Glutamatergic neuron (in vitro differentiated cells): ENCODE measurements at places on chromosomes 7 and 10.

GRCh38 chr10:103145860-103146466 is 47.1 kb downstream of the NT5C2 start:
- DNase-seq, result no peak

GRCh38 chr7:131781-132482 is 60.4 kb upstream of the FAM20C start:
- no peak for DNase-seq

- no peak for DNase-seq
Measured at GRCh38 chr7:53776323-53776722, 740.9 kb downstream of the POM121L12 start.

GRCh38 chr7:77995717-77996116 is 197.1 kb downstream of the PHTF2 start:
- DNase-seq, result peak; percentile 27

DNA sequence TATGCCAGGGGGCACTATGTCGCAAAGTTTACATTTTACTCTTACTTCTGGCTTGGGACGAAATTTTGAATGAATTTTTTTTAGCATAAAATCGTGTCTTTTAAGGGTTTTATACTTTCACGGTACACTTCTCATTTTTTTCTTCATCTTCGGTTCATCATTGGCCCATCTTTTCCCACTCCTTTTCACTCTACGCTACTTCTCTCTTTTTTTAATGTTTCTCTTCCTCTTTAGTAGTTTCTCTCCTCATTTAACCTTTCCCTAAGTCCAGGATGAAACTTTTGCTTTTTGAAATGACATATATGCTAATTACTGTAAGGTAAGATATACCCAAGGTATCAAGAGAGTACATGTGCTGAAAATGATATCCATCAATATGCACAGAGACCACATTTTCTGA is 39.5 kb downstream of the C7orf33 start:
- DNase-seq, result no peak

DNA sequence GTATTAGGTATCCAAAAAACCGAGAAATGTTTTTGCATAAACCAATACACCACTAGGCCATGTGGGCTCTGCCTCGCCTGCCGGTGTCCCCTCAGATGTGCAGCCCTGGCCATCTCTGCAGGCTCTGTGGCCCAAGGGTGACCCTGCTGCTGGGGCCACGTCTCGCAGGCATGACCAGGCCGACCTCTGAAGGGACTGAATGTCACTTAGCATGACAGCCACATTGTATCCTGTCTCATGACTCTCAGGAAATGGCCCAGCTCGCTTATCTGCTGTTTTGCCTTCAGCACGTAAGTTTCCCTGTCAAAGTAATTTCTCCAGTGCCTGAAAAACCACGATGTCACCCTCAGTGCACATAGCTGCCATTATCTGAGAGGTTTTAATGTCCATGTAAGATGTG is 49.5 kb upstream of the ZNF32 start:
- DNase-seq, result no peak

DNA sequence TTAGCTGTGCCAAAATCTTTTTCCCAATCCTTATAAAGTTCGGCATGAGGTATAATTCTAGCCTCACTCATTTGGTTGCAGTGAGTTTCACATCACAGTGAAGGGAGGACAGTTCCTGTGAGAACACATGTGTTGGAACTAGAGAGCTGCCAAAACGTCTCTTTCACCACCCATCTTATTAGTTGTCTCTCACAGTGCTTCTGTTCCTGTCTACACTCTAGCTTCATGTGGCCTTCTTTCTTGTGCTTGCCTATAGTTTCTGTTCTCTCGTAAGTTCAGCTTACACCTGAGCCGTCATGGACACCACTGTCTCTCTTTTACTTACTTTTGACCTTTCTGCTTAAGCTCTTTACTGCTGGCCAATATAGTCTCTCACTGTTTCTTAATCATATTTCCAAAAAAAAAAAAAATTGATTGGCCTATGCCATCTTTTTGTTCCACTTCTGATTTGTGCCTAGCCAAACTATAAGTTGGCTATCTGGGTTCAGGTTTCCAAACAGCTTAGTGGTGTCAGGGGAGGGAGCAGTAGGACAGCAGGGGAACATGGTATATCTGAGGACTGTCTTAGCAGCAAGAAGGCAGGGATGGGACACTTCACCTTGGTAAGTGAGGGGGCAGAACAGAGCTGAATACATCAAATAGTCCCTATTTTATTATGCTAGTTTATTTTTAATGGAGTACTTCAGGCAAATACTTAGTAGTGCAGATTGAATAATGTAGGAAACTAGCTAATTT is 38.0 kb downstream of the ZNRF2 start:
- DNase-seq, result no peak

- DNase-seq, result no peak
Measured at GRCh38 chr7:34043461-34044305, 138.3 kb downstream of the BMPER start.

- DNase-seq, result no peak
Measured at GRCh38 chr7:70596598-70596913, 535.4 kb upstream of the GALNT17 start.

DNA sequence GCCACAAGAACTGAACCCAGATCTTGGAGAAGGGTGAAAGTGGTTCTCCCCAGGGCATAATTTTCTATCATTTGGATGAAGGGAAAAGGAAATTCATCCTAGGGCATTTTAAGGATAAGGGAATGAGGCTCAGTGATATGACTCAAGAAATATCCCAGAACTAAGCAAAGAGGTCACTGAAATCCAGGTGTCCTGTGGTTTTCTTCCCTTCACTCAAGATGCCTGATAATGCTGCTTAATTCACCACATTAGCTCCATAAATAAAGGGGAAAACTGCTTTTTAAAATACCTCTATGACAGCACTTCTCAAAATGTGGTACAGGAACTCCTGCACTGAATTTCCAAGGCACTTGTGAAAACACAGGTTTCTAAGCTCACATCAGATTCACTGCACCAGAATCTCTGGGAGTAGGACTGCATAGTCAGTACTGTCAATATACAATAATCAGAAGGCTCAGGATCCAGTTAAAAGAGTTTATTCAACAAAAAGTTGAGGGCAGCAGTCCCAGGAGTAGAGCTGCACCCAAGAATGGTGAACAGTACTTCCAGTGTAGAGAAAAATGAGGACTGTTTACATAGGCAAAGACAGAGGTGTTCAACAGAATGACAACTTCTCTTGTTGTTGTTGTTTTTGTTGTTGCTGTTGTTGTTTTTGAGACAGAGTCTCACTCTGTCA is 2.9 kb downstream of the IFIT3 start:
- no peak for DNase-seq

DNA sequence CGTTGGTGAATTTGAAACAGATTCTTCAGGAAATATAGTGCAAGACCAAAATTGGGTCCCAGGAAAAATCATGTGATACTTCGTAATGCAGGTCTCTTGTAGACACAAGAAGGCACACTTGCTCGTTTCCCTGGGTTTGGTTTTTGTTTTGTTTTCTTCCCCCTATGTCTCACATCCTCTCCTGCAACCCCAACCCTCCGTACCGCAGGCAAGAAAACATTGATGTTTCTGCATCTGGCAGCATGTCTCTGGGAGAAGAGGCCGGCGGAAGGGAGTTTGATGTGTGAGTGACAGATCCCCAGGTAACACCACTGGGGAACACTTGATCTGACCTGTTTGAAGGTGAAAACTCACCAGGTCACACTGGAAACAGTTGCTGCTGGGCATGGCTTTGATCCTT is 718.5 kb downstream of the AUTS2 start:
- DNase-seq, result no peak

GRCh38 chr7:32036557-32036956 is 33.6 kb downstream of the PDE1C start:
- no peak for DNase-seq

DNA sequence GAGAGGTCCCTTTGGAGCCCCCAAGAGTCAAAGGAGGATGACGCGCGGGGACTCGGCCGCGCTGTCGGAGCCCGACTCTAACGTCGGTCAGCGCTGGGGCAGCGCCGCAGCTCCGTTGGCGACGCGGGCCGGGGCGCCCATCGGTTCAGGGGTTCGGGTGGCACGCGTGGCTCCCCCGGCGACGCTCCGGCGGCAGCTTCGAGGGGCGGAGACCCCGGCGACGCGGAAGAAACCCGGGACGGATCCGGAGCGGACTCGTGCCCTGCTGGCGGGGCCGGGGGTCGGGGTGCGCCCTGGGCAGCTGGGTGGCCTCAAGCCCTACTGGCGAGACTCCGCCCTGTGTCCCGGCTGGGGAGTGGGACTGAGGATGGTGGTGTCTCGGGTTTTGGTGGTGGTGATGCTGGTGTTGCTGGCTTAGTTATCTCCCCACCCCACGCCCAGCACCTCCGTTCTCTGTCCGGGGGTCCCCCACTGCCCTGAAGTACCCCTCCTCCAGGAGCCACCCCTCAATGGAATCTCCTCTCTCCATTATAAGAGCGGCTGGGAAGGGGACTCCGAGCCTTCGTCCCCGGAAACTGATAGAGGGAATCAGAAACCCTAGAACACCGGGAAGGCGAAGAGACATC is at the start of gene NAT16:
NAT16 (minus strand) TSS at position 164 of the 626 bp plus-strand sequence. CDS start 5,486 bp downstream, outside the sequence.
- peak; percentile 55 for DNase-seq

GRCh38 chr7:130868139-130868538 is 134.1 kb upstream of the KLF14 start:
- no peak for DNase-seq

- no peak for DNase-seq
Measured at GRCh38 chr7:139675127-139676125, 102.4 kb downstream of the HIPK2 start.

DNA sequence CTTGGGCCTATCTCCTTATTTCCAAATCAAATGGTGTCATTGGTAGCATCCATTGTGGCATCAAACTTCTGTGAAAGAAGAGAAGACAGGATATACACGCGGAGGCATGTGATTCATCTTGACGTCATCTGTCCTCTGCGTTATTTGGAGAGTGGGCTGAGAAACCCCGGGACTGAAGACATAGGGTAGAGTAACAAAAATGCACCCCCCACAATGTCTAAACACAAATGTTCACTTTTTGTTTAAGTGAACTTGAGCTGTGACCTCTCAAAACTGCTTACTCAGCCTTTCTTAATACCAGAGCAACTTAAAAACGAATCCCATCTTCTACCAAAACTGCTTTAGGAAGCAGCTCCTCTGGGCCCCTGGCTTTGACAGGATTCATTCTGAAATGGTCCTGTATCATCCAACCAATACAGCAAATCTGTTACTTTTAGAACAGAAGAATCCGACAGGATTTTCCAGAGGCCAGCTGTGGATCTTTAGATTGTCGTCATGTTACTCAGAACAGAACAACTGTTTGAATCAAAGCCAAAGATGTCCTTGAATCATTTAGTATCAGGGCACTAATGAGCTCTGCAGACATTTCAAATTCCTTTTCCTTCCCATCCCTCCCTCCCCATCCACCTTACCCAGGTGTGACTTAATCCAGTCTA is 438.1 kb downstream of the SUGCT start:
- DNase-seq, result no peak

- no peak for DNase-seq
Measured at GRCh38 chr7:48040944-48041652, 5.8 kb downstream of the C7orf57 start.

DNA sequence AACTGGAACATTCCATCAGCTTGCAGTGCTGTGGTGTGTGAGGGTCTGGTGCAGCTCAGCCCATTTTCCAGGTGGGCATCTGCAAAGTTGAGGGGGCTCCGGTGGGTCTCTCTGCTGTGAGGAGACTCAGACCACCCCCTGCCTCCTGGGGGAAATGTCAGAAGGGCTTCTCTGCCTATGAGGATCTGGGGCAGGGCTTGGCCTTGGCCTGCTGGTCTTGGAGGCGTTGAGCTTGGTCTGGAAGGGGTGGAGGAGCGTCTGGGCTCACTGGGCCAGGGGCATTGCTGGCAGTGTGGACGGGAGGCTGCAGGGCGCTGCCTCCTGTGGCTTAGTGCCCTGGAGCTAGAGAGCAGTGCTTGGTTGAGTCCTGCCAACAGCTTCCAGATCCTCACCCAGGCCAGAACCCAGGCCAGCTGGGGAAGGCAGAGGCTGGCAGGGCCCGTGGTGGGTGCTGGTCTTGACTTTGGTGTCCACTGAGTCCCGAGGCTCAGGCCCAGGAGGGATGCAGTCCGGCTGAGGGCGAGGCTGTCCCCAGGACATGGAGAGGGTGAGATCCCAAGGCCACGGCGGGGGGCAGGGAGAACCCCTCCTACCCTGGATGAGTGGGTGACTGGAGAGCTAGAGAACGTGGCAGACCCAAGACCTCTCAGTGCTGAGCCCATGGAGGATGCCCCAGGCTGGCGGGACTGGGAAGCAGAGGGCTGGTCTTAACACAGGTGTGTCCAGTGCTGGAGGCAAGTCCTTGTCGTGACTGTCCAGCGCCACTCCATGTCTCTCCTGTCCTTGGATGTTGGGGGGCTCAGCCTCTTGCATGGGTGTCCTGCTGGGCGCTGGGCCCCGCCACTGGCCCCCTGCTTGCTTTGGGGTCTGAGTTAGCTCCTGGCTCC is 2.8 kb downstream of the SPRN start:
- no peak for DNase-seq

DNA sequence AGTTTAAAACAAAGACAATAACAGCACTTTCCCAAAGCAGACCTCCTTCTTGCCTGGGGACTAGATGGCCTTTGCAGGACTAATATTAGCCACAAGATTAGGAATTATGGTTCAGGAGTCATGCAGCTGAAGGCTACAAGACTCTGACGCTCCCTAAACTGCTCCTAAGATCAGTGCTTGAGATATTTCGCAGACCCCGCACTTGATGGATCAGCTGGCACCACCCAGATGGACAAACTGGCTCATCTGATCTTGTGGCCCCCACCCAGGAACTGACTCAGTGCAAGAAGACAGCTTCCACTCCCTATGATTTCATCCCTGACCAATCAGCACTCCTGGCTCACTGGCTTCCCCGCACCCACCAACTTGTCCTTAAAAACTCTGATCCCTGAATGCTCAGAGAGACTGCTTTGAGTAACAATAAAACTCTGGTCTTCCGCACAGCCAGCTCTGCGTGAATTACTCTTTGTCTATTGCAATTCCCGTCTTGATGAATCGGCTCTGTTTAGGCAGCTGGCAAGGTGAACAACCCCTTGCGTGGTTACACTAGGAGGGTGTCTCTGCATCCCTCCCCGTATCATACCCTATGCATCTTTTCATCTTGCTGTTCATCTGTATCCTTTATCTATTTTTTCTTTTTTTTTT is 26.9 kb upstream of the NRBF2 start:
- DNase-seq, result no peak

DNA sequence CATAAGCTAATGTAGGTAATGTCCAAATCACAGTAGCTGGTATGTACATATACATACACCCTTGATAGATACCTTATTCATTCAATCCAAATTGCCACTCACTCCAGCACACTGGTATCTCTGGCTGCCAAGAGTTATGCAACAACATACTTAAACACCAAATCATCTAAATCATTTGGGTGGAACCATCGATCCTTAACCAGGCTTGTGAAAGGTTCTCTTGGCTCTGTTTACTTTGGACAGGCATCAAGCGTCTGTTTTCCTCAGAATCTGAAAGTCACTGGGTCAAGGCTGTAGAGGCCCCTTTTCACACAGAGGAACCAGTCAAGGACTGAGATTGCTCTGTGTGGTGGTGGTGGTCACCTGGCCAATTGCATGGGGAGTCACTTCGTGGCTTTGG is 24.6 kb downstream of the JAZF1 start:
- DNase-seq, result no peak

DNA sequence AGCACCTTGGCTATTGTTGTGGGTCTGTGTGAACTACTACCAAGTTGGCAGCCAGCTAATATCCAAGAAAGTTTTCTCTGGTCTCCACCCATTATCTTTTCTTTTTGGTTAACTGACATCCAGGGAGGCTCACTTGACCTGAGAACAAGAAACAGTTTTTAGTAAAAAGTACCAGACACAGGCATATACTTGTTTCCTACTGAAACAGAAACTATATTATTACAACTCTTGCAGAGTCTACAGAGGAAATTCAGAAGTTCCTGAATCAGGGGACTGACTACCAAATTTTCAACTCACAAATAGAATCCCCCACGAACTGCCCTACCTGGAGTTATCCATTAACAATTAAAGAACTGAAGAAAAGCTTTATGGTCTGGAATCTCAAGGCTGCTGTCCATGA is 168.9 kb downstream of the KCND2 start:
- no peak for DNase-seq
